NCI-H446 treated with DMSO at 0.1 percent for 48 hours (cell line): ENCODE measurements at places on chromosomes 1 and 21.

DNA sequence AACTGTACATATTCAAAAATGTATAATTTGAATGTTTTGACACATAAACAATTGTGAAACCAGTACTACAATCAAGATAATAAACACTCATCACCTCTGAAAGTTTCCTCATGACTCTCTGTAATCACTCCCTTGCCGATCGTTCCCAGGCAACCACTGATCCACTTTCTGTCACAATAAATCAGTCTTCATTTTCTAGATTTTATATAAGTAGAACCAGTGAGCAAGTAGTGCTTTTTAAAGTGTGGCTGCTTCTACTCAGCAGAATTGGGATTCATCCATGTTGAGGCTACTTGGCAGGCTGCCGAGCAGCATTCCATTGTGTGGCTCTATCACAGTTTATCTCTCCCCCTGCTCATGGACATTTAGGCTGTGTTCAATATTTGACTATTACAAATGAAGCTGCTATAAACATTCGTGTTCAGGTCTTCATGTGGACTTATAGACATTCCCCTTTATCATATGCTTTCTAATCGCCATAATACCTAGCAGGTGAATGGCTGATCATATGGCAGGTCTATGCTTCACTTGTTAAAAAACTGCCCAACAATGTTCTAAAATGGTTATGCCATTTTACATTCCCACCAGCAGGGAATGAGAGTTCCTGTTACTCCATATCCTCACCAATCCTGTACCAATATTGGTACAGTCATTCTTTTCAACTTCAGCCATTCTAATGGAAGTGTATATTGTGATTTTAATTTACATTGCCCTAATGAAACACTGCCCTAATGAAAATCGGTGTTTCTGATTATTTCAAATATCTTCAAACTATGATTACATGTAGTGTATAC is 20.5 kb downstream of the TEX38 start:
- no peak for DNase-seq

DNA sequence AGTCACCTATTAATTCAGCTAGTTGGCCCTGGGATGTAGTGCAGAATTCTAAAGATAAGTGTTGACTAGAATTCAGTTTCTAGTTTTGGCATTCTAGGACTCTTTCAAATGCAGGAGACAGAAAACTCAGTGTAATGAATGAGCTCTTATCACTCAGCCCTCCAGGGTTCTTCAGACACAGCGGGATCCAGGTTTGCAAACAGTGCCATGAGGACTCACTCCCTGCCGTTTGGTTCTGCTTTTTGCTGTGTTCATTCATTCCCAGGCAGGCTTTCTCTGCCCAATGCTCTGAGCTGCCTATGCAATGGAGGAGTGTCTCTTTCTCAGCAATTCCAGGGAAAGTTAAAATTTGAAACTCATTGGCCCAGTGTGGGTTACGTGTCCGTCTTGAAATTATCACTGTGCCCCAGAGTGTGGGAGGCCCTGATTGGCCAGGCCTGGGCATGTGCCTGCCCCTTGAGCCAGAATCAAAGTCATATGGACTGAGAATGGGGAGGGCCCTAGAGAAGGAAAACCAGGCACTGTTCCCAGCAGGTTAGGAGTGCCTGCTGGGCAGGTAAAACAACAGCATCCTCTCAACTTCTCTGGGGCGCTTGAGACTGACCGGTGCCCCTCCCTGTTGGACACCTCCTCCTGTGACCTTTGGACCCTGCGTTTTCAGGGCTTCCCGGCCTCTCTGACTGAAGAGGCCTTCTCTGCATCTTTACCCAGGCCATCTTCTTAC is 43.4 kb downstream of the TMEM51 start:
- no peak for DNase-seq

- DNase-seq: no peak
Measured at GRCh38 chr1:35847935-35848565, 35.0 kb upstream of the AGO1 start.

DNA sequence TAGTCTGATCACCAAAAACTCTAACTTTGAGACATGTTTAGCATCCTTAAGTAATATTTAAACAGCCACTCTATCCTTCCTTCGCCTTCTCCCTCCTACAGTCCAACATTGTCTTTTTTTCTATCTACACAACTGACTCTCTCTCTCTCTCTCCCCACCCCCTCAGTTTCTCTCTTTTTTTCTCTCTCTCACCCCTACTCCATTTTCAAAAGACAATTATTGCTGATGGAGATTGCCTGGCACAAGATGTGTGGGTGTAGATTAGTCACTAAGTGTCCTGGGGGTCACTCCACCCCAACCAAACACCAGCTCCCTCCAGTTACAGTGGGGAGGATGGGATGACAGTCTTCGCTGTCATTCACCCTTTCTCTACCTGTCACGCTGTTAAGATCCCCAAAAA is 94.5 kb upstream of the NFIA start:
- no peak for DNase-seq

GRCh38 chr21:34933609-34934335 is 115.3 kb downstream of the RUNX1 start:
- DNase-seq: no peak

- DNase-seq: no peak
Measured at GRCh38 chr1:150999051-150999674, 7.5 kb downstream of the MINDY1 start.

DNA sequence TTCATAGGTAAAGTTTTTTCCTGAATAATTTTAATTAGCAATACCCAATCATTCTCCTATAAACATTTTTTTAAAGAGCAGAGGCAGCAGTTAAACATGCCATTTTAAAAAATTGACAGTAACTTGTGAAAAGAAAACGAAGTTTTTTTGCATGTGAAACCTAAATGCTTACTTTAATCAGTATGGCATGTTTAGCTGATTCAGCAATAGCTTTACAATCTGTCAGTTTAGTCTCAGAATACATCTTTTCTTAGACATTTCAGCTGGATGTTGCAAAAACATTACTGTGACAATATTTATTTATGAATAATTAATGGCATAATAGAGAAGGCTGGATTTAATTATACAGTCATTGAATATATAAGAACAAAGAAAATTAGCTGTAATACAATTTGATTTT is 1132.4 kb upstream of the ADGRL2 start:
- DNase-seq: no peak

- no peak for DNase-seq
Measured at GRCh38 chr1:234561319-234561718, 48.7 kb downstream of the IRF2BP2 start.

- DNase-seq: no peak
Measured at GRCh38 chr21:40847951-40848350, 993 bp upstream of the DSCAM start.
